ENCODE measurements at places on chromosomes 16 and 17.

- DNase-seq: no peak
Measured at GRCh38 chr16:47198180-47198575, 54.4 kb upstream of the NETO2 start.

DNA sequence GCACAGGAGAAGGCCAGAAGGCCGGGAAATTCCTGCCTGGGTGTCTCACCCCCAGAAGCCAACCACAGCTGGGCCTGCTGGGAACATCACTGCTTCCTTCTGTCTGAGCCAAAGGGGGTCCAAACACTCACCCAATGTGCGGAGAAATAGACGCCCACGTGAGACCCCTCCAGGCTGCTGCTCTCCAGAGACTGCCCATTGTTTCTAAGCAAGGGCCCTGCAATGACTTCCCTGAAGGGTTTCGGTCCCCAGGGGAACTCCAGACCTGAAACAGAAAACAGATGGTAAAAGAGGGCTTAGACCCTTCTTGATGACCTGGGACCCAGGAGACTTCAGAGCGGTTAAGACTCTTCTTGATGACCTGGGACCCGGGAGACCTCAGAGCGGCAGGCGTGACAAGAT lies 41.3 kb downstream of the MRM3 start:
- no peak for DNase-seq

DNA sequence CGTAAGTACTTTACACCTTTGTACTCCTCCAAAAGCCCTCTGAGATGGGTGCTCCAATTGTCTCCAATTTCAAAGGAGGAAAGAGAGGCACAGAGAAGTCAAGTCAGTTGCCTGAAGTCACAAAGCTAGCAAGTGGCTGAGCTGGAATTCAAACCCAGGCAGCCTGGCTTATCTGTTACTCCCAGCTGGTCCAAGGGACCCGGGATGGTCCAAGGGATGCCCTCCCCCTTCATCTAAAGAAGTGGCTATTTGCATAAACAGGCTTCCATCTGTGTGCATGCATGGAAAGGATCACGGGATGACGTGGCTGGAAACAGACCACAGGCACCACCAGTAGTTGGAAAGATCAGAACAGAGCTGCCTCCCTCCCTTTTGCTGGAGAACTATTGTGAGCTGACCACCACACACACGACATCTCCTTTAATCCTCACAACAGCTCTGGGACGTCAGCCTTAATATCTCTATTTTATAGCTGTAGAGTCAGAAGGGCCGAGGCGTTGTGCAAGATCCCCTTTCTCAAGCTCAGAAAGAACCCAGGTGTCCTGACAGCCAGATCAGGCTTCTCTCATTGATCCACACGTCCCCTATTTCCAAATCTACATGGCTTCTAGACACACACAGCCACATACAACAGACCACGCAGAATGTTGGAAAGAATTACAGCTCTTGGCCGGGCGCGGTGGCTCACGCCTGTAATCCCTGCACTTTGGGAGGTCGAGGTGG lies 10.9 kb upstream of the COL1A1 start:
- no peak for DNase-seq

- DNase-seq: no peak
Measured at GRCh38 chr16:73036074-73036826, 11.7 kb downstream of the ZFHX3 start.

- no peak for DNase-seq
Measured at GRCh38 chr16:64445649-64446048, 676.2 kb downstream of the CDH11 start.

- DNase-seq: peak; percentile 11
Measured at GRCh38 chr16:22098405-22099255, 6.3 kb downstream of the VWA3A start.

GRCh38 chr17:83203073-83203471 lies 123.7 kb downstream of the METRNL start:
- peak; percentile 39 for DNase-seq

DNA sequence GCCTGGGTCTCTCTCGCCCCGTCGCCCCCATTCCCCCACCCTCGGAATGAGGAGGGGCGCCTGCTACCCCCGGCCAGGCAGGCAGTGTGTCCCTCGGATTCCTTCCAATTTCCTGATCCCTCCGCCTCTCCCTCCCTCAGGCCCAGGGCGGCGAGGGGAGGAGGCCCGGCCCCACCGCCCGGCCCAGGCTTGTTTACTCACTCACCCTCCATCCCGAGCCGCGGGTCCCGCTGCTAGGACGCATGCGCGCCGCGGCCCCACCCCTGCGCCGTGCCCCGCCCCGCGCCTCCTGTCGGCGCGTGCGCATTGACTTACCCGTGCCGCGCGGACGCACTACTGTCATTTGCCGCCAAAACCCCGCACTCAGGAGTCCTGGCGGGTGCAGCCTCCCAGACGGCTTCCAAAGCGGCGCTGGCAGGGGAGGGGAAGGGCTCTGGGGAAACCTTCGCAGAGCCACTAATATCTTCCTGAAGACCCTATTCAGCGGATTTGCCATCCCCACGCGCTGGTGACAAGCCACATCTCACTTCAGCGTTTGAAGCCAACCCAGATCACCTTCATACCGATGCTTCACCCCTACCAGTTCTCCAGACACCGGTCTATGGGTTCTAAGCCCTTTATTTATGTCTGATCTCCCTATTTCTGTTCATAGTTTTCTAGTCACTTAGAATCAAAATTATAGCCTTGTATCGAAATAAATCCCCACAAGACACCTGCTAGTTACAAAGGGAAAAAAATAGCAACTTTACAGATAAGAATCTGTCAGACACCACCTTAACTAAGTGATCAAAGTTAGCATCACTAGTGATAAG lies at the start of gene EZH1:
Gene EZH1, minus strand, starts transcription at position 235 of the 812 bp plus-strand sequence. CDS start 16,099 bp downstream, outside the sequence.
- peak; percentile 96 for DNase-seq

DNA sequence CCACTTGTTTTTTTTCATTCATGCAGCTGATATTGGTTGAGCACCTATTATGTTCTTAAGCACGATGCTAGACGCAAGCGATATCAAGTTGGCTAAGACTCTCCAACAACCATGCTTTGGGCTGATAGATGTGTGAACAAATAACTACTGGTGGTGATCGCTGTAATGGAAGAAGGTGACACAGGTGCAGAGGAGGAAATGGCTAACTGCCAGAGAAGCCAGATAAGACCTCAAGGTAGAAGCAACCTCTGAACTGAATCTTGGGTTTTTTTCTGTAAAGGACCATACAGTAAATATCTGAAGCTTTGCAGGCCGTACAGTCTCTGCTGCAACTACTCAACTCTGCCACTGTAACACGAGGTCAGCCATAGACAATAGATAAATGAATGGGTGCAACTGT lies 97.9 kb downstream of the C17orf67 start:
- no peak for DNase-seq

DNA sequence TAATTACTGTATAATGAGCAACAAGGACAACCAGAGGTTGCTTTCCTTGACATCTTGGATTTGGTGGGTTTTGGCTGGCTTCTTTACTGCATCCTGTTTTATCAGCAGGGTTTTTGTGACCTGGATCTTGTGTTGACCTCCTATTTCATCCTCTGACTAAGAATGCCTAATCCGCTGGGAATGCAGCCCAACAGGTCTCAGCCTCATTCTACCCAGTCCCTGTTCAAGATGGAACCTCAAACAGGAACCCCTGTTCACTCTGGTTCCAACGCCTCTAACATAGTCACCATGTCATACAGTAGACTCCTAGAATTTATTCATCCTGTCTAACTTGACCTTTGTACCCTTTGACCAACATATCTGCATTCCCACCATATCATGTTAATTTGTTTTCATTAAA lies 183.8 kb upstream of the SOX9 start:
- DNase-seq: no peak

DNA sequence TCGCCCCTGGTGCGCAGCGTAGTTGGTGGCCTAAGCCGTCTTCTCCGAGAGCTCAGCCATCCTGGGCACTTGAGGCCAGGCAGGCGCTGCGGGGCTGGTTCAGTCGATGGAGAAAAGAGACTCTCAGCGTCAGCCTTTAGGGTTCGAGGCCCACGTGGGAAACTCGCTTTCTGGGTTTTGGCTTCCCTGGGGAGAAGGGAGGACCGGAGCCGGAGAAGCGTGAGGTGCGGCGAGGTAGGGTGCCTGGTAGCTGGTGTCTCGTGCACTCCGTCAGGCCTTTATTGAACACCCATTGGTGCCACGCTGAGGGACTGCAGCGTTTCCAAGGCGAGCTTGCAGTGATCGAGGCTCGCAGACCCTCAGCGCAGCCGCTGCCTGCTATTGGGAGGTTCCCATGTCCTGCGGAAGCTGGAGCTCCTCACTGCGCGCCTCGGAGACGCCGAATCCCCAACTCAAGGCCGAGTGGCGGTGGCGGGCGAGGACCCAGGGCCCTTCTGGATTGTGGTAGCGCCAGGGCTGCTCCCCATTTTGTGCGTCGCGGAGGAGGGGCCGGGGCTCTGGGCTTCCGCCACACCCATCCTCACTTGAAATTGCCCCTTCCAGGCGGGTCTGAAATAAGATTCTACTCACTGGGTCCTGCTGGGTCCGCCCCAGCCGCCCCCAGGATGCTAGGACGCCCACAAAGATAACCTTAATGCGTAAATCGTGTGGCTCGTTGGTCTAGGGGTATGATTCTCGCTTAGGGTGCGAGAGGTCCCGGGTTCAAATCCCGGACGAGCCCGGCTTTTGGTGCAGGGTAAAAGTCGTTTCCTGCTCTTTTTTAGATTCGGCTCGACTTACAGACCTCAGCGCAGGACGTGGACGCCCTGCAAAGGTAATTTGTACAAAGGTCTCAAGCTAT lies 1.2 kb downstream of the OR1F1 start:
- peak; percentile 62 for DNase-seq

- no peak for DNase-seq
Measured at GRCh38 chr16:56898847-56899246, 33.1 kb upstream of the HERPUD1 start.

GRCh38 chr16:22624800-22625533 lies 114.3 kb downstream of the NPIPB5 start:
- DNase-seq: peak; percentile 7

GRCh38 chr16:49431040-49431439 lies 57.4 kb downstream of the C16orf78 start:
- no peak for DNase-seq

GRCh38 chr16:28062847-28063521 lies 530 bp downstream of the GSG1L start:
- no peak for DNase-seq

- DNase-seq: peak; percentile 75
Measured at GRCh38 chr17:39622380-39623006, 4.3 kb upstream of the PPP1R1B start.

DNA sequence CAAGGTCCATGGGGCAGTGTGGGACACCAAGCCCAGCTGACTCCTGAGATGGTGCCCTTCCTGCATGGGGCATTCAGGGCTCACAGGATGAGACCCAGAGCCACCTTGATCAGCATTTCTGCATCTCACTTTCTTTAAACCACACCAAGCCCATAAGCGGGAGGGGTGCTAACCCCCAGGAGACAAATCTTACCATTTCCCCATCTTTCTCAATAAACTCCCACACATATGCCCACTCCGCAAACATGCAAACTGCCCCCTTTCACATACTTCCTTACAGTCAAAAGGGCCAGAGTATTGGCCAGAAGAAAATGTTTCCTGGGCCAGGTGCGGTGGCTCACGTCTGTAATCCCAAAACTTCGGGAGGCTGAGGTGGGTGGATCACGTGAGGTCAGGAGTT lies 3.7 kb upstream of the SLC39A11 start:
- DNase-seq: no peak

DNA sequence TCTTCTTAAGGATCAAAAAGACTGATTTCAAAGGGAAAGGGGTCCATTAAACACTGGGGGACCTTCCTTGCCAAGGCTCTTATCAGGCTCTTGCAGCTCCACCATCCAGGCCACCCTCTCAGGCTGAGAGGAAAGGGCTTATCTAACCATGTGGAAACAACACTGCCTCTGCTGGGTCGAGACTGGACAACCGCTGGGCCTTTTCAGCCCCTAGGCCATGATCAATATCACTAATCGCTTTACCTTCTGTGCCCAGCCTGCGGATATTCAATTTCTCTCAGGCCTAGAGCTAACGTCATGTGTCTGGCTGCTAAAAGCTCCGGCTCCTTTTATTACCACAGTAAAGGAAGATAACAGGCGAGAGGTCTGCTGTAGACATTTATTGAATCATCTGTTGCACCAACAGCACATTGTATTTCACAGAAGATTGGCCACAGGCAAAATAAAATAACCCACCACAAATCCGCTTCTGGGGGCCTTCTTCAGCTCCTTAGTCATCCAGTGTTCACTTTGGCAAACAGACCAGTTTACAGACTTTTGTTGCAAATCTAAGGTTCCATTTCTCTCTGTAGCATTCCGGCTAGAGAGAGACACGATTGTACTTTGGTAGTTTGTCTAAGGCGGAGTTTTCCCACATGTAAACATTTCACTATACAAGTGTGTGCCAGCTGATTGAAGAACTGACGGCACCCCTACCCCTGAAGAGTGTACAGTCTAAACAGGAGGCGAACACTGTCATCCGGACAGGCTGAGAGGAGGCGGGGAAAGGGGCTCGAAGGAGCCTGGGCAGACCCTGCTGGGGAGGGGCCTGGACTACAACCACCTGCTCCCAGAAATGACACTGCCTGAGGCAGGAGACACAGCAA lies 13.9 kb downstream of the CYB561 start:
- no peak for DNase-seq

- peak; percentile 71 for DNase-seq
Measured at GRCh38 chr16:66603537-66604375, 748 bp upstream of the CMTM3 start.

DNA sequence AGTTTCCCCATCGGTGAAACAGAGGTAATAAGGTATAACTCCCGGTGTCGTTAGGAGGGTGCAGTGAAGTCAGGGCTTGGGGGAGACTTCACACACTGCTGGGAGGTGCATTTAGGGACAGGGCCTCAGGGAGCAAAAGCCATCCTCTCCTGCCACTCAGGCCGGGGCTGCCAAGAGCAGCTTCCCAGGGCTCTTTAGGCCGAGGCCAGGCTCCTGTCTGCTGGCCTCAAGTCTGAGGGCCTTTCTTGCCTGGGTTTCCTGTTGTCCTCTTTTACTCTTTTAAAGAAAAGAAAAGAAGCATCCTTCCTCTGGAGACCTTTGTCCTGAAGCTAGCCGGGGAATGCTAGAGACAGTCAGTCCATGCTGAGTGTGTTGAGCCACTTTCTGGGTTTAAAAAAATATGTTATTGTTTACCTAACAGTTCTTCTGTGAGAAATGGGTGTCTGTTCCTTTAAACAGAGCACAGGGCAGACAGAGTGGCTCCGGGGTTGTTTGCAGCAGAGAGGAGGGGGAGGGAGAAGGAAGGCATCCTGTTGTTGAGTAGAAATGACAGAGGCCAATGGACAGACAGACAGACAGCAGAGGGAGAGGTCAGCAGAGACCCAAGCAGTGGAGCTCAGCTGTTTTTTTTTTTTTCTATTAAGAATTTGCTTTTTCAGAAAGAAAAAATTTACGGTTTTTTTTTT lies 79.1 kb downstream of the C17orf67 start:
- peak; percentile 9 for DNase-seq

DNA sequence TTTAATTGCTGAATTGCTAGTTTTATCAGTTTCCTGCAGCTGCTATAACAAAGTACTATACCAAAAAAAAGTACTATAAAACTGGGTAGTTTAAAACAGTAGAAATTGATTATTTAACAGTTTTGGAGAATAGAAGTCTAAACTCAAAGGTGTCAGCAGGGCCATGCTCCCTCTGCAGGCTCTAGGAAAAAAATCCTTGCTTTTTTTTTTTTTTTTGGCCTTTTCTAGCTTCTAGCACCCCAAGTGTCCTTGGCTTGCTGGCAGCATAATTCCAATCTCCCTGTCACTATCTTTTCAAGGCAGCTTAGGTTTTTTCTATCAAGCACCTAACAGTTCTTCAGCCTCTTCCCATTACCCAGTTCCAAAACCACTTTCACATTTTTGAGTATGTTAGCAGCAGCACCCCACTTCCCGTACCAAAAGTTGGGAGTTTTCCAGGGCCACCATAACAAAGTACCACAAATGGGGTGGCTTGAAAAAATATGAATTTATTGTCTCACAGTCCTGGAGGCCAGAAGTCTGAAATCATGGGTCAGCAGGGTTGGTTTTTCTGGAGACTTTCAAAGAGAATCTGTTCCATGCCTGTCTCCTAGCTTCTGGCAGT lies 37.4 kb downstream of the BPTF start:
- DNase-seq: no peak
